ENCODE measurements at places on chromosomes 2 and 18.
A peak's percentile ranks its signal among the peaks of the same experiment; 100 is the strongest.

DNA sequence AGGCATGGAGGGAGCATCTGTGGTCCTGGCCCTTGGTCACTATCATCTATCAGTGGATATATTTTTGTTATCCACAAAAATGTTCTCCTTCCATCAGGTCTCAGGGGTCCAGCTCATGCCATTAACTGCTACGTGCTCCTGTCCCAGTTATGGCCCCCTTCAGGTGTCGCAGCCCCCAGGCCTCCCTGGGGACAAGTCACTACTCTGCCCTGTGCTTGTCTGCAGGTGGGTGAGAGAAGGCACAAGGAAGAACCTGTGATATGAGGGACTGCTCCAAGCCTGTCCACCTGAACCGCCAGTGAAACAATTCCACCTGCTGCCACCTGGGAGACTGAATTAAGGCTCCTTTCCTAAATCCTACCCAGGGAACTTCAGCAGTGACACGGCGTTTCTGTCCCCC, 229.6 kb upstream of the ID2 start:
- no peak overlapping the region for H3K4me3 ChIP-seq
- no peaks in the 10 kb centered on the region for H3K27me3 ChIP-seq
- H3K4me1 ChIP-seq = peaks cover 24% of the 10 kb centered on the region

GRCh38 chr18:62102221-62102620, 84.6 kb downstream of the PIGN start:
- H3K27ac ChIP-seq = no peak overlapping the region
- no peak for DNase-seq
- peaks cover 2% of the 10 kb centered on the region for H3K4me1 ChIP-seq
- no peaks in the 10 kb centered on the region for H3K27me3 ChIP-seq

DNA sequence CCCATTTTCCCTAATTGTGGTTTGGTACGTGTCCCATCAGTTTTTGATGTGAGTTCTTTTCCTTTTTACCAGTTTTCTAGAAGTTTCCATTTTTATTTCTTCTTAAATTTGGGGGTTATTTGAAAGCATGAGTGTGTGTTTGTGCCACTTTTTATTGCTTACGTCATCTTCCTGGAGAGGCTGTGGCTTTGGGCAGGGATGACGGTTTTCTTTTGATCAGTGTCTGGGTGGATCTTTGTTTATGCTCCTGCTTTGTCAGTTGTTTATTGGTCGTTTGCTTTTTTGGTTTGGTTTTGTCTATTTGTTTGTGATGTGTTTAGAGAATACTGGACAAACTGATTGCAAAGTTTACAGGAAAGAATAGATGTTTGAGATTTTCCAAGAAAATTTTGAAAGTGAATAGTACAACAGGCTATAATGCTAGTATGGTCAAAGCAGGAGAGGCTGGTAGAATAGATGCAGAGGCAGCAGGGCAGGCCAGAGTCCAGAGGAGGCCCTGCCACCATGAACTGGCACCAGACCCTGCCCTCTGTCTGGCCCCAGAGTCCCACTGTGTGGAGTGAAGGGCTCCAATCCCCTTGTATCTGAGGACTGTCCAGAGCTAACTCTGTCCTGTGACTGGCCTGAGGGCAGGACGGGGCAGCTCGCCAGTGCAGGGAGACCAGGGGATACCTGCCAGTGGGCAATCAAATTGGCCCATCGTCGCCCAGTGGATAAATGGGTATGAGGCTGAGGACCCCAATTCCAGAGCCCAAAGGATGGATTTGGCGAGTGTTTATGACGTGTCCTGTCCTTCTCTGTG, 23.4 kb upstream of the SNED1 start:
- H3K4me3 ChIP-seq = peak overlapping the region; percentile 26
- peaks cover 14% of the 10 kb centered on the region for H3K4me1 ChIP-seq
- H3K27ac ChIP-seq = peak overlapping the region; percentile 93
- H3K36me3 ChIP-seq = peaks cover 2% of the 10 kb centered on the region
- DNase-seq = no peak

GRCh38 chr18:28455971-28456370, 279.0 kb upstream of the CDH2 start:
- H3K4me1 ChIP-seq = no peaks in the 10 kb centered on the region
- no peak overlapping the region for H3K4me3 ChIP-seq
- no peak for DNase-seq
- H3K27ac ChIP-seq = no peak overlapping the region
- no peaks in the 10 kb centered on the region for H3K27me3 ChIP-seq

- H3K4me1 ChIP-seq = peaks cover 5% of the 10 kb centered on the region
- DNase-seq = no peak
- no peaks in the 10 kb centered on the region for H3K27me3 ChIP-seq
- no peaks in the 10 kb centered on the region for H3K36me3 ChIP-seq
- H3K27ac ChIP-seq = no peak overlapping the region
These were observed 25.0 kb upstream of the ACAA2 start for GRCh38 chr18:49838381-49838780.

- no peak for DNase-seq
- no peak overlapping the region for H3K27ac ChIP-seq
- peaks cover 30% of the 10 kb centered on the region for H3K4me1 ChIP-seq
These were observed 7.2 kb downstream of the RNF103 start for GRCh38 chr2:86616502-86616901.

DNA sequence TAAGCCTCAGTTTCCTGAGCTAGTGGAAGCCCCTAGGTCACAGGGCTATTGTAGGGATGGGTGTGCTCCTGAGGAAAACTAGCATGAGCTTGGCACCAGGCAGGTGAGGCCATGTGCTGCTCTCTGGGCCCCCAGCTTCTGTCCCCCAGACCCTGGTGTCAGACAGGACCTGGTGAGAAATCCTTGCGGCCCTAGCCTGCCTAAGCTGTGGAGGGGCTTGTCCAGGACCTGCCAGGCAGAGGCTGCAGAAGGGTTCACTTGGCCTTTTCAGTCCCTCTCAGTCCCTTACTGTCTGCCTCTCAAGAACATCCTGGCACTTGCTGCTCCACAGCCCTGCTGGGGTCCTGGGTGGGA, 58.4 kb downstream of the ZFP36L2 start:
- peak overlapping the region; percentile 91 for H3K4me3 ChIP-seq
- H3K4me1 ChIP-seq = peaks cover 47% of the 10 kb centered on the region
- H3K27me3 ChIP-seq = no peaks in the 10 kb centered on the region
- H3K36me3 ChIP-seq = peaks cover 3% of the 10 kb centered on the region

DNA sequence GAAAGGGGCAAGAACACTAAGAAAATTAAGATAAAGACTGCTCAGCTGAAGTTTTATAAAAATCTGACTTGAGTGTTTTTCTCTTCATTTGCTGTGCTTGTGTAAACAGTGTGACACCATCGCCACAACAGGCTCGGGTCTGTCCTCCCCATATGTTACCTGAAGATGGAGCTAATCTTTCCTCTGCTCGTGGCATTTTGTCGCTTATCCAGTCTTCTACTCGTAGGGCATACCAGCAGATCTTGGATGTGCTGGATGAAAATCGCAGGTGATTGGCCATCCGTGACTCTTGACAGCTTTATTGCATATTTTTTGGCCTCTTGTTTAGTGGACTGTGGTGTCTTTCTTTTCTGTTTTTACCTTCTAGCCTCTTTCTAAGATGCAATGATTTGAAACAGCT, 22.1 kb downstream of the MFF start:
- H3K36me3 ChIP-seq = no peaks in the 10 kb centered on the region
- no peak overlapping the region for H3K4me3 ChIP-seq
- H3K27ac ChIP-seq = no peak overlapping the region
- DNase-seq = no peak
